Left renal cortex interstitium (tissue), 4 donors: ENCODE measurements at places on chromosomes 5 and 9.

DNA sequence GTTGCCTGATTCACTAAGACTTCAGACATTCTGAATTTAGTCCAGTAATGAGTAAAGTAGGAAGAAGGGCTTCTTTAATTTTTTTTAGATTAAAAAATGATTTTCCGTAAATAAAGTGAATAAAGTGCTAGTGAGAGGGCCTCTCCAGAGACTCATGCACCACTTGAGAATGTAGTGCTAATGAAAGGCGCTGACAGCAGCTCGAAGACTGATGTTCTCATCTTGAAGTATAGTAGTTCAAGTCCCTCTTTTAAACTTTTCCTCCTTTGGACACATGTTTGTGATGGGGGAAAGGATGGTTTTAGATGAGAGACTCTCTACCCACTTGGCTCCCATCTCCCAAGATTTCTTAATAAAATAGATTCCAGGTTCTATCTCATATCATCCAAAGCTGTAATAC, 48.5 kb downstream of the G3BP1 start:
- DNase-seq = no peak

GRCh38 chr5:132280371-132281240, 13.6 kb upstream of the SLC22A4 start:
- DNase-seq = no peak

- DNase-seq = no peak
These were observed 60.8 kb upstream of the KLF9 start for GRCh38 chr9:70475211-70475610.

- no peak for DNase-seq
These were observed 78.3 kb downstream of the TNC start for GRCh38 chr9:115039516-115040120.

GRCh38 chr5:25544652-25545249, 900.0 kb upstream of the CDH10 start:
- no peak for DNase-seq
